WTC11 (cell line): ENCODE measurements at places on chromosomes 1 and 21.

DNA sequence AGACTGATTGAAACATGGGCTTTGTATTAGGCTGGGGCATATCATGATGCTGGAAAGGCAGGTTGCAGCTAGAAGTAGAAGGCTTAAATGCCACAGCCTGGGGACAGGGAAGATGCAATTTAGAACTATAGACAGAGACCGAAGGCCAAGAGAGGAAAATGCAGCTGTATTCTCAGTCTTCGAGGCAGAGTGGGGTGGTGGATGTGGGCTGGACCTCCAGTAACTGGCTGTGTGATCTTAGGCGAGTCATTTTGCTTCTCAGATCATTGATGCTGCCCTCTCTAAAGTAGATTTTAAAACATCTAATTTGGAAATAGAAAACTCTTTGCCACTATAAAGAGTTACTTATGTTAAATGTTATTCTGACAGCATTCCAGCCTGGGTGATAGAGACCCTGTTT is 17.7 kb upstream of the SH2D2A start:
- DNase-seq: no peak

DNA sequence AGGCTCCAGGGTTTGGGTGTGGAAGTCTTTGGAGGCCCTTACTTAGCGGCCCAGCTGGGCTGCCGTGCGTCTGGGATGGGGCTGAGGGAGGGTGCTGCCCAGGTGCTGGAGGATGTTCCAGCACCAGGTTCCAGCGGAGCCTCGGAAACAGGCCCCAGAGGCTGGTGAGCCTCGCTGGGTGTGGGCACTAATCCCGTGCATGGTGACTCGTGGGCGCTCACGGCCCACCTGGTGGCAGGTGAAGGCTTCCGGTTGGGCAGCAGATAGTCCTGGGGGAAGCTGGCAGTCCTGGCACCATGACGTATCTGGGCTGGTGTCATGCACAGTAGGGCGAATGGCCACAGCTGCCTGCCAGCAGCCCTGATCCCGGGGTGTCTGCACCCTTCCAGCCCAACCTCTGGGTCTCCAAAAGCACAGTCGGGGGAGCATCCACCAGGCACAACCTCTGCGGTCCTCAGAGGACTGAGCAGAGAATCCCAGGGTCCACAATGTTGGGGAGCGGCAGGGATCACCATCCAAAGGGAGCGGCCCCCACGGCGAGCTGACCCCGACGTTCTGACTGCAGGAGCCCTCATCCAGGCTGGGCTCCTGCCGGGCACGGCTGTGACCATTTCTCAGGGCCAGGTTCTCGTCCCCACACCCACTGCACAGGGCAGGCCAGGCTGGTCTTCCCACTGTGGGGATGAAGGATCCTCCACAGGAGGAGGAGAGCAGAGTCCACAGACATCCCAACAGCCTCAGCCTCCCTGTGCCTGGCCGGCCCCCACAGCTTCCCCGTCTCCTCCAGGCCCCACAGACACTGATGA is 25.3 kb downstream of the FTCD start:
- DNase-seq: no peak

GRCh38 chr1:241841691-241842090 is 6.3 kb upstream of the EXO1 start:
- no peak for DNase-seq

DNA sequence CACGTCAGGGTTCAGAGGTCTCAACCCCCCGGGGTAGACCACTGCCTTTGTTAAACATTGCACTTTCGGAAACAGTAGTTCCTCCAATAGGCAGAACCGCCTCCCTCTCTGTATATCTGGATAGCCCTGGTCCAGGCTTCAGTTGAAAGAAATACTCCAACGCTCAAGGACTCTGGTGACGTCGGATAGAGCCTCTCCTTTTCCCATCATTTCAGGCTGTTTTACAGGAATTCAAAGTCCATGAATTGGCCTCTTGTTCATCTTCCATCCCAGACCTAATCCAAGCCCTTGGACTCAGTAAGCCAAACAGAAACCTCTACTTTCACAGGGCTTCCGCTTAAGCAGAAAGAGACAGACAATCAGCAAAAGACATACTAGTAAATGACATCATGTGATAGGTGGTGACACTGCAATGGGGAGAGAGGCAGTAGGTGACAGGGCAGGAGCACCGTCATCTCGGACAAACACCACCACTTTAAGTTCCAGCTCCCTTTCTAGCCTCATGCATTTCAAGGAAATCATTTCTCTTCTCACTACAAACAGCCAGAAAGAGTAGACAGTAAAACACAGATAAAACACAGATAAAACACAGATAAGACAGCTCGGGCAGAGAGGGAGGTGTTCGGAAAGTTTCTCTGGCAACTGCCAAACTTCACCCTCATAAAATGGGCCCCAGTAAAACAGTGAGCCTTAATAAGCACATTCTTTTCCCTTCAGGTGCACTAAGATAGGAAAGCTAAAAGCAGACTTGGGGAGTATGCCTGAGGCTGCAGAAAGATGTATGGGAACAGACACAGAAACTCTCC is 2.3 kb upstream of the PLA2G2A start:
- DNase-seq: no peak

DNA sequence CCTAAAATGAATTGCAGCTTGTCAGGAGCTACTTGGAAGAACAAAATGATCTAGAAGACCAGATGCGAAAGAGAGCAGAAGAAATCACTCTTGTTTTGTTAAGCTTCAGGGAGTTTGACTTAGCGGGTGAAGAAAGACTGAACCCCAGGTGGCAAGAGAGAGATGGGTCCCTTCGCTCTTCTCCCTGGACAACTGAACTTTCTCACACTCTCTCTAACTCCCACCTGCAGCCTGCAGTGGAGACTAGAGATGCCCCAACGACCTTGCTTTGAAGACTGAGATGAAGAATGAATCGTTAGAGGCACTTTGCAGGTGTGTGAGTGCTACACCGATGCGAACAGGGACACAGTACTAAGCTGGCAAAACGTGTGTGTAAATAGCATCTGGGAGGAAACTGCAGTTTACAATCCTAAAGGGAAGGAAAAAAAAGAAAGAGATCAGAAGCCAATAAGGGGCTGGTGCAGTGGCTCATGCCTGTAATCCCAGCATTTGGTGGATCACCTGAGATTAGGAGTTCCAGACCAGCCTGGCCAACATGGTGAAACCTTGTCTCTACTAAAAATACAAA is 64.5 kb upstream of the LYST start:
- no peak for DNase-seq

DNA sequence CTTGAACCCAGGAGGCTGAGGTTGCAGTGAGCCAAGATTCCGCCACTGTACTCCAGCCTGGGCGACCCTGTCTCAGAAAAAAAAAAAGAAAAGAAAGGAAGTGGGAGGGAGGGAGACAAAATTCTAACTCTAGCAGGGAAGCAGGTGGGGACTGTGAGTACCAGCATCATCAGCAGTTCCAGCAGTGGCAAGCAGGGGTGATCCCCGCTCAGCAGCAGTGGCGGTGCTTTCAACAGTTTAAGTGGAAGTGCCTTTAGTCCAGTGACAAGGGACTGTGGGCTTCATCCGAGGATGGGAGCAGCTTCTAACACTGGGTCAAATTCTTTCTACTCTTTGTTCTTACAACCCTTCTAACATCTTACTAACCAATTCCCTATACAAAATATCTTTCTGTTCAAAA is 858.1 kb upstream of the ADAMTS5 start:
- DNase-seq: peak; percentile 28

- peak; percentile 79 for DNase-seq
These were observed 154.8 kb upstream of the VAMP3 start for GRCh38 chr1:7616076-7616832.

GRCh38 chr1:218364028-218364710 is 19.0 kb downstream of the TGFB2 start:
- no peak for DNase-seq

GRCh38 chr1:82700476-82700875 is 899.7 kb downstream of the ADGRL2 start:
- no peak for DNase-seq

DNA sequence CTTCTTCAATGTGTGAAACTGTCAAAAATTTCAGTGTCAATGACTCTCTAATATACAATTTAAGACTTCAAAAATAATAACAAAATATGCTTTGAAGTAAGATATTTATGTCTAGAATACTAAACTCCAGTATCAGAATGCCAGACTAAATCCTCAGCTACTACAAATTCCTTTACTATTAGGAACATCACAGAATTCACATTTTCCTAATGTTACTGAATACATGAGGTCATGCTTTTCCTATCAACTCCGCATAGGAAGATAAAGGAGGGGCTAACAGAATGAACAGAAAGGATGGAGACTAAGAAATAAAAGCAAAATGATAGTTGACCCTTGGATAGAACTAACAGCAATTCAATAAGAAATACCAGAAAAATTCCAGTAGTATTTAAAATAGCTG is 292.7 kb downstream of the SDCCAG8 start:
- DNase-seq: no peak

- no peak for DNase-seq
These were observed 100.7 kb downstream of the RGL1 start for GRCh38 chr1:183905508-183906113.

DNA sequence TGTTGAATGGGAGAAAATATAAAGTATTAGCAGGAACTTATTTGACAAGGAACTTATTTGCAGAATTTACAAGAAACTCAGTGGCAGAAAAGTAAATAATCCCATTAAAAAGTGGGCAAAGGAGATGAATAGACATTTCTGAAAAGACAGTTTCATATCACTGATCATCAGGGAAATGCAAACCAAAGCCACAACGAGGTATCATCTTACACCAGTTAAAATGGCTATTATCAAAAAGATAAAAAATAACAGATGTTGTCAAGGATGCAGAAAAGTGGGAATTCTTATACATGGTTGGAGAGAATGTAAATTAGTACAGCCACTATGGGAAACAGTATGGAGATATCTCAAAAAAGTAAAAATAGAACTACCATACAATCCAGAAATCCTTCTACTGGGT is 61.0 kb downstream of the SYT14 start:
- no peak for DNase-seq

DNA sequence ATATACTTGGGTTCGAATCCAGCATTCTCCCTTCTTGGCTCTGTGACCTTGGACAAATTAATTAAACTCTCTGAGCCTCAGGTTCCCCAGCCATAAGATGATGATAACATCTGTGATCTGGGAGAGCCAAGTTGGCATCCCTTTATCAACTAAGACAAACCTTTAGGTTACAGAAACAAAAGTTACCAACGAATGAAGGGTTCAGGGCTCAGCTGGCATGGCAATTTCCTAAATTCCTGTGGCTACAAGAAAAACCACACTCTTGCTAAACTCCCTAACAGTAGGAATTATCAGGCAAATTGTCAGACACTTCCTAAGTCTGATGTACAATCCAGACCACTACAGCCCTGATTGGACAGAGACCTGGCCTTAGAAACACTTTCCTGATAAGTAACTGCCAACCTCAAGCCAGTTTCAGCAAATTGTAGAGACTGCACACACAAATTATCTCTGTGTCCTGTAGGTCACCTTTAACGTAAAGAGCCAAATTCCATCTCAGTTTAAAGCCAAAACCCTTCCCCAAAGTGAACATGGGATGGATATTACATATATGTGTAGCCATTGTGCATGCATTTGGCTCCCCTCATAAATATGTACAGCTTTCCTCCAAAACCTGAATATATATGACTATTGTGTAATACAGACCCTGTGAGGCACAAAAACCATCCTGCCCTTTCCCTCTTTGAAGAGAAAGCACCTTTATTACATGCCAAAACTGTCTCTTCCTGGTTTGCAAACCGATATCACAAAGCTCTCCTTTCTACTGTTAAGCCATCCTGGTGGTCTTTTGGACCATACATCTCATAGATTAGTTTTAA is 39.5 kb upstream of the EDARADD start:
- no peak for DNase-seq

- DNase-seq: no peak
These were observed 52.0 kb downstream of the ZNHIT6 start for GRCh38 chr1:85656256-85656655.

- DNase-seq: no peak
These were observed 88.7 kb upstream of the IRF2BP2 start for GRCh38 chr1:234698686-234699085.

DNA sequence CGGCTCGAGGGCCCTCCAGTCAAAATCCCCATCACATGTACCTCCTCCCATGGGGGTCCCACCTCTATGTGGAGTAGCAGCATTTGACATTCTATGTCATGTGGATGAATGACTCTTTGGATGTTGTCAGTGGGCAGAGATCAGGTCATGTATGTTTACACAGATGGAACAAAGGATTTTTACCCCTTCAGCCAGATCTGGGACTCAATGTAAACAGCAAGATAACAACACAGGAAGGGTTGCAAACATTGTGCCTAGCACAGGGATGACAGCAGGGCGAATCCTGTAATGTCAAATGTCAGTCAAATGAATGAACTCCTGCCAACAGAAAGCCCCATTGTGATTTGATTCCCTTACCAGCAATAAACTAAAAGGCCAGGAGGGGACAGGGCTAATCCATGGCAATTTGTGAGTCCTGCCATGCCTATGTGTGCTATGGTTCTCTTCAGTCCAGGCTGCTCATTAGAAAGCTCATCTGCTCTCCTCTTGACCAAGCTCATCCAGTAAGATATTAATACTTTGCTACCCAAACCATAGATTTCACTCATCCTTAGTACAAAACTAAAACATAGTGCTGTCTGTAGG is 60.3 kb downstream of the PGBD5 start:
- no peak for DNase-seq

DNA sequence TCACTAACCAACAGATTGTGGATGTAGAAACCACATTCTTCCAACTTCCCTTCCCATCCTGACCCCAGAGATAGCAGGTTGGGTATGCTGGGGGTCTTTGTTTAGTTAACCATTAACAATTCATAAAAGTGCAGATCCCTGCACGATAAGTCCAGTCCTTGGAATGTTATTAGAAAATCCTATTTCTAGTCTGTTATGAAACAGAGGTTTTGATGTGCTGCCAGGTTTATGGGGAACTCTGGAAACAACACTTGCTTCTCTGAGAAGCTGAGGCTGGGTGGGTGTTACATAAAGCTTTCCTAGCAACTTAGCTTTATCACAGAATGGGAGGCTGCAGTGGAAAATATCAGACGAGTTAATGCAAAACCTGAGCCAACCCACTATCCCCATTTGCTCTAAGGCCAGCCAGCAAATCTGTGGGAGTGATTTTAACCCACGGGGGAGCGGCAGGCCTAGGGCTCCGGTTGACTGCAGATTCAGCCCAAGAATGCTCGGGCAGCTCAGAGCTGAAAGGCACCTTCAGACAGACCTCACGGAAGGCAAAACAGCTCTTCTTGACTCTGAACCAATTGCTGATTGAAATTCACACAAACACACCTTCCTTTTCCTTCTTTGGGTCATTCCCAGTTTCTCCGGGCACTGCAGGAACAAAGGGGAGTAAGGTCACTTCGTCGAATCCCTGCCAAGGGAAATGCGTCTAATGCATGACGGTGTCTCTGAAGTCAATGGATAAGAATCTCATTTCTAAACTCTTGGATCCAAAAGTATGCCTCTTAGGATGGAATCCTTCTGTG is 111.7 kb upstream of the IRF2BP2 start:
- no peak for DNase-seq
